Neuronal stem cell (in vitro differentiated cells): ENCODE measurements at places on chromosomes 4 and X.

GRCh38 chr4:2510351-2511259 is 25.8 kb upstream of the FAM193A start:
- H3K4me3 ChIP-seq = no peak overlapping the region
- no peak overlapping the region for H3K27ac ChIP-seq
- H3K27me3 ChIP-seq = no peaks in the 10 kb centered on the region
- peaks cover 57% of the 10 kb centered on the region for H3K36me3 ChIP-seq

DNA sequence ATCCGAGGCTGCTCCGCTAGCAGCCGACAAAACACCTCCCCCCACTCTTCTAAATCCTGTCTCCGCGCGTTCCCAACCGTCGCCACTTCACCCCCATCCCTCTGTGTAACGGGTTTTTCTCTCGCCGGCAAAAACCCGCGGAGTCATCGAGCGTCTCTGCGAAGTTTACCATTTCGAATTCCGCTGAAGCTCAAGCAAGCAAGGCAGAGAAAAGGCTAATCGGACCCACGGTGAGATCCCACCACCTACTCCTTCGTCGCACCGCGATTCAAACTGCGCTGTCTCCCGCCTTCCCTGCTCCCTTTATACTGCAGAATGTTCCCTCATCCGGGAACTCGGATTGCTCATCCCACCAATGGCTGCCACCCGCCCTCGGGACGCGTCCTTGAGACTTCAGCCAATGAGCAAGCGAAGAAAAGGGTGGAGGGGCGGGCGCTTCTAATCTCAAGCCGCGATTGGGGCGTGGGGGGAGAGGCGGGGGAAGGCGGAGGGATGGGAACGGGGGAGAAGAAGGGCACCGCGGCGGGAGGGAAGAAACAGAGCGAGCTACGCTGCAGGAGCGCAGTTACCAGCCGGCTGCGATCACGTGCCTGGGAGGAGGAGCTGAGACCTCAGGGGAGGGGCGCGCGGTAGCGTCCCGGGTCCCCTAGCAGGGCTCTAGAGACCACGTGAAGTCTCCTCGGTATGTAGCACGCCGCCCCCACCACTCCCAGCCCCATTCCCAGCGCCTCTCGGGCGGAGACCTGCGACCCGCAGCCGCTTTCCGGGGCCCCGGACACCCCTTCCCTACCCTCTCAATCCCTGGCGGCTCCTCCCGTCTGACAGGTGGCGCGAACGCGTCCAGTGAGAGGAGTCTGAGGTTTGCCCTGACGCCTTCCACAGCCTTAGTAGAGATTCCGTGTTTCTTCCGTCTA is at the start of gene H2AZ1:
Gene H2AZ1, minus strand, starts transcription at position 277 of the 914 bp plus-strand sequence. Its CDS starts 105 bp downstream, at position 172.
- H3K36me3 ChIP-seq = peaks cover 6% of the 10 kb centered on the region
- peak; percentile 99 for DNase-seq
- H3K4me3 ChIP-seq = peak within 1 kb of the TSS; percentile 72
- no peaks in the 10 kb centered on the region for H3K27me3 ChIP-seq
- peak within 1 kb of the TSS; percentile 98 for H3K27ac ChIP-seq

DNA sequence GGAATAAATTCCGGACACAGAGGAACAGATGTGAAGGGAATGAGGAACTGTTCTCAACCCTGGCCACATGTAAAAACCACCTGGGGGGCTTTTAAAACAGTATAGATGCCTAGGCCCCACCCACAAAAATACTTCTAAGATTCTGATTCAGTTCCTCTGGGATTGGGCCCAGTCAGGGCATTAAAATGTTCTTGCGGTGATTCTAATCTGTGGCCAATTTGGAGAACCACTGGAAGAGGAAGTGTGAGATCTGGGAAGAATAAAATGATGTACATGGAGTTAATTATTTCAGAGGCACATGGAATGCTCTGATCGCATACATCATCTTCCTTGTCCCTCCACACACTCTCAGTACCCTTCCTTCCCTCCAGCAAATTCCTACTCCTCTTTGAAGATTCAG is 192.2 kb downstream of the APBB2 start:
- no peak for DNase-seq
- H3K4me1 ChIP-seq = no peaks in the 10 kb centered on the region
- no peak overlapping the region for H3K27ac ChIP-seq
- H3K27me3 ChIP-seq = no peaks in the 10 kb centered on the region
- no peak overlapping the region for H3K4me3 ChIP-seq

- no peak for DNase-seq
- H3K27me3 ChIP-seq = no peaks in the 10 kb centered on the region
- no peak overlapping the region for H3K27ac ChIP-seq
- no peak overlapping the region for H3K4me3 ChIP-seq
- H3K4me1 ChIP-seq = no peaks in the 10 kb centered on the region
Observed at GRCh38 chrX:37745835-37746217, 34.0 kb upstream of the CYBB start.

GRCh38 chr4:120352739-120353138 is 286.1 kb upstream of the MAD2L1 start:
- H3K27ac ChIP-seq = no peak overlapping the region
- no peaks in the 10 kb centered on the region for H3K36me3 ChIP-seq
- DNase-seq = no peak
- H3K4me1 ChIP-seq = no peaks in the 10 kb centered on the region

GRCh38 chr4:18627447-18628005 is 606.0 kb upstream of the LCORL start:
- no peak overlapping the region for H3K27ac ChIP-seq
- DNase-seq = no peak

DNA sequence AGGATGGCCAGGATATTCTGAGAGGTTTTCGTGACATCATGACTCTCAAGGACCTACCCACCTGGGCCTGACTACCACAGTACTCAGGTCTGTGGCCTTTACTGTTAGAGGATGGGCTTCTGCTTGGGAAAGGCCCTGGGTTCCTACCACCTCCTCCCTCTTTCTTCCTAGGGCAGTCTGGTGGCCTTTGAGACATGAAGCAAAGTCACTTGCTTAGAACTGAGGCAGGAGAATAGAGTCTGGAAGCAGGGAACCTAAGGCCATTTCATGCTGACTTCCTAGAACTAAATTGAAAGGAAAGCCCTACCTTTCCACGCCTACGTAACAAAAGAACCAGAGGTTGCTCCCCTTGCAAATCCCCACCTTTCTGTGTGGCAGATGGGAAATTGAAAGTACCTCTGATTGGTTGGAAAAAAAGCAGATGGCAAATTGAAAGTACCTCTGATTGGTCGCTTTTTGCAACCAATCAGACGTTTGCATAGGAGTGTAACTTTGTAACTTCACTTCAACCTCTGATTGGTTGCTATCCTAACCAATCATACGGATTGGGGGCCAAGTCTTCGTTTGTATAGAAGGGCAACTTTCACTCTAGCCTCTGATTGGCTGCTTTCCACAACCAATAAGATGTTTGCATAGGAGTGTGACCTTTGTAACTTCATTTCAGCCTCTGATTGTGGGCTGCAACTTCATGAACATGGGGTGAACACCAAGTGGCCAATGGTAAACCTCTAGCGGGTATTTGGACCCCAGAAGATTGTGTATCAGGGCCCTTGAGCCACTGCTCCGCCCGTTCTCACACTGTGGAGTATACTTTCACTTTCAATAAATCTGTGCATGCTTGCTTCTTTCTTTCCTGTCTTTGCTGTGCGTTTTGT is 9.9 kb upstream of the AKAP14 start:
- no peak overlapping the region for H3K27ac ChIP-seq
- no peak overlapping the region for H3K4me3 ChIP-seq
- no peak for DNase-seq

GRCh38 chrX:110992611-110993010 is 103.4 kb upstream of the PAK3 start:
- no peak overlapping the region for H3K4me3 ChIP-seq
- no peaks in the 10 kb centered on the region for H3K36me3 ChIP-seq
- H3K27me3 ChIP-seq = no peaks in the 10 kb centered on the region
- DNase-seq = peak; percentile 3

- H3K27ac ChIP-seq = no peak overlapping the region
- no peaks in the 10 kb centered on the region for H3K27me3 ChIP-seq
- H3K4me1 ChIP-seq = peaks cover 2% of the 10 kb centered on the region
- no peaks in the 10 kb centered on the region for H3K36me3 ChIP-seq
Observed at GRCh38 chrX:43970528-43970927, 2.7 kb downstream of the NDP start.

GRCh38 chr4:100644150-100644549 is 126.3 kb upstream of the EMCN start:
- H3K4me1 ChIP-seq = no peaks in the 10 kb centered on the region
- no peaks in the 10 kb centered on the region for H3K36me3 ChIP-seq

- H3K36me3 ChIP-seq = no peaks in the 10 kb centered on the region
- no peak overlapping the region for H3K4me3 ChIP-seq
- H3K27ac ChIP-seq = peak overlapping the region; percentile 48
- H3K4me1 ChIP-seq = peaks cover 11% of the 10 kb centered on the region
- peaks cover 7% of the 10 kb centered on the region for H3K27me3 ChIP-seq
- peak; percentile 58 for DNase-seq
Observed at GRCh38 chr4:26238778-26239679, 81.8 kb upstream of the RBPJ start.

DNA sequence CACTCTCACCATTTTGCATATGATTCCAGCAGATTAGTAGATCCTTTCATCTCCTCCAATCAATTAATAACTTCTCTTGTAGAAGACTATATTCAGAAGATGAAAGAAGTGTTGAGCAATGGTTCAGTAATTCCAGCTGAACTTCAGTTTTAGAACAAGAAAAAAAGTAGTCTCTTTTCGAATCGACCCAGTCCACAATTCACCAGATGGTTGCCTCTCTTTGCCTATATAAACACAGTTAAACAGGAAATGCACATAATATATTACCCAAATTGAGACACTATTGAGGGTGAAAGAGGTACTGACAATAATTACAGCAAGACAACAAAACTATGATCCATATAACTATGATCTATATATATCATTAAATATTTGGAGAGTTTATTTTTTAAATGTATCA is 16.8 kb upstream of the FAM241A start:
- H3K27ac ChIP-seq = no peak overlapping the region
- H3K4me1 ChIP-seq = no peaks in the 10 kb centered on the region
- no peak for DNase-seq
- no peak overlapping the region for H3K4me3 ChIP-seq

- no peak for DNase-seq
- H3K36me3 ChIP-seq = no peaks in the 10 kb centered on the region
- peaks cover 5% of the 10 kb centered on the region for H3K4me1 ChIP-seq
- H3K4me3 ChIP-seq = no peak overlapping the region
Observed at GRCh38 chr4:79255793-79256192, 70.1 kb downstream of the NAA11 start.
